ENCODE measurements at places on chromosomes 6 and 20.
A peak's percentile ranks its signal among the peaks of the same experiment; 100 is the strongest.

- no peak for DNase-seq
These were observed 476.2 kb downstream of the MMUT start for GRCh38 chr6:48986845-48987244.

- DNase-seq, result peak; percentile 49
These were observed 695 bp downstream of the ARHGAP18 start for GRCh38 chr6:129709196-129709768.

DNA sequence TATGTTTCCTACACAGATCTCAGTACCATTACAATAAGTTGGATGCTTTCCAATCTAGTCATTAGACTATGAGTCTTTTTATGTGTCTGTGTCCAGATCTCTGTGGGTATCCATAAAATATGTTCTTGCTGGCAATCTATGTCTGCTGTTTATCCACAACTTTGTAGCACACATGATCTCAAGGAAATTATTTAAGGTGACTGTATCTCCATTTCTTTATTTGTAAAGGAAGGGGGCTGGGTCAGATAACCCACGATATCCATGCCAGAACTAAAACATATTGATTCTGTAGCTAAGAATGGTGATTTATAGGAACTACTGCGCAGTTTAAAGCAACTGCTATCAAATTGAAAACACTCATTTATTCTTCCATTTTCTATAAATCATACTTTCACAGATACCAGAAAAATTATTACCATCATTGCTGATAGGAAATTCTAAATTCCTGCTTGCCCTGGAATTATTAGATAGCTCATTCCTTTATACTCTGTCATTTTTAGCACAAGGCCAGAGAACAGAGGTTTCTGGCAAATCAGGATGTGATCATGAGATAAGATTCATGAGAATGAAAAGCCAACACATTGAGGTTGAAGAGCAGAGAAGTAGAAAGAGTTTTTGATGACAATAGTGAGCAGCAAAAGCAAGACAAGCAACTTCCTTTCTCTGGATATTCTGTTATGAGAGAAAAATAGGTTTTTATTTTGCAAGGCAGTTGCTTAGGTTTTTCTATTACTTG, 851.4 kb upstream of the CITED2 start:
- no peak for DNase-seq

DNA sequence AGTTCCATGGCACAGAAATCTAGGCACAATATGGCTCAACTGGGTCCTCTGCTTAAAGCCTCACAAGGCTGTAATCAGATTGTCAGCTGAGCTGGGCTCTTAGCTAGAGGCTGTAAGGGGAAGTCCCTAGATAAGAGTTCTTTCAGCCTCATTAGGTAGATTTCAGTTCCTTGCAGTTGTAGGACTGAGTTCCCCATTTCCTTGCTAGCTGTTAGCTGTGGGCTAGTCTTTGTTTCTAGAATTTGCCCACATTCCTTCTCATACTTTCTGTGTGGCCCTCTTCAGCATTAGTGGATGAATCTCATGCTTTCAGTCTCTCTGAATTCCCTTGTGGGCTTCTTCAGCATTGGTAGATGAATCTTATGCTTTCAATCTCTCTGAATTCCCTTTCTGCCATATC, 71.0 kb upstream of the MRAP2 start:
- no peak for DNase-seq

- DNase-seq, result no peak
These were observed 6.0 kb upstream of the AKAP12 start for GRCh38 chr6:151233731-151234130.

DNA sequence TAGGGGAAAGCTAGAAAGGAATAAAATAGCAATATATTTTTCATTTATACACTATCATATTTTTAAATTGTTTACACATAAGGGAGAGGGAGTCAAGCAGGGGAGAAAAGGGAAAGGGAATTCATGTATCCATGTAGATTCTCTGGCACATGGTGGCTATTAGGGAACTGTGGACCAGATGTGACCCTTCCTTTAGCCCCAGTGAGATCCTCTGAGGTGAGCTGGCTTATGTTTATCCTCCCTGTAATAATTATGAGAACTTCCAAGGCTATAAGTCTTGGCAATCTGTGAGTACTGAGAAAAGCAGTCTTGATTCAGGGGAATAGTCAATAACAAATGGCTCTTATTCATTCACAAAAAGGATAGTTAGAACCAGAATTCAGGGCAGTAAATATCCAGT, 42.6 kb downstream of the TSBP1 start:
- no peak for DNase-seq

GRCh38 chr6:118872726-118873125, 21.2 kb upstream of the ASF1A start:
- DNase-seq, result no peak

GRCh38 chr20:37394543-37395409, 48.8 kb downstream of the SRC start:
- DNase-seq, result peak; percentile 39

GRCh38 chr6:35474131-35474941, 6.1 kb downstream of the RPL10A start:
- no peak for DNase-seq

DNA sequence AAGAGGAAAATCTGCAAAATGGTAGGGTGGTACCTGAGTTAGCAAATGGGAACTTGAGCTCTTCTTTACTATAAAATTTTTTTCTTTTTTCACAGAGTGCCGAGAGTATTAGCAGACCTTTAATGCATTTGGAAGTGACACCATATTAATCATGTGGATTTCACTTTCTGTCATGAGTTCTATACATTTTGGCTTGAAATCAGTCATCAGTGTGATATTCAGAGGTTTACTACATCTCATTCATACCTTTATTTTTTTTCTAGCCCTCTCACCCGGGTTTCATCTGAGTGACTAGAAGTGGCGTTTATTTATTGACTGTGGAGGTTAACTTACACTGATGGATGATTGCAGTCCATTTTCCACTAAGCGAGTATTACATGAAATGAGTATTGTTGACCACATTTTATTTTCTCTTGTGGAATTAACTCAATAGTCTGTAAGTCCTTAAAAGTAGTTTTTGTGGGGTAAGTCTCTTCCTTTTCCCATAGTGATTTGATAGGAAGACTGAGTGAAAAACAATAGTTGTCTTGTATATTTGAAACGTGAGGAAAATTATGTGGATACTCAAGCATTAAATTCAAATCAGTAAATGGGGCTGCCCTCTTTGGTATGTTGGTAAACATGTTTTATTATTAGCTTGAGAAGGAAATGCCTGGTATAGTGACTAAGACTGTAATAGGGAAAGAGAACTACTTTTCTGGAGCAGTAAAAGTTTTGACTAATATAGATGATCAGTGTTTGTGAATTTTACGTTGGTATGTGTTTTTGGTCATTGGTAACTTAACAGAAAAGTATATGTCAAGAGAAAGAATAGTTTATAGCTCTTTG, 55.5 kb downstream of the JARID2 start:
- DNase-seq, result no peak

DNA sequence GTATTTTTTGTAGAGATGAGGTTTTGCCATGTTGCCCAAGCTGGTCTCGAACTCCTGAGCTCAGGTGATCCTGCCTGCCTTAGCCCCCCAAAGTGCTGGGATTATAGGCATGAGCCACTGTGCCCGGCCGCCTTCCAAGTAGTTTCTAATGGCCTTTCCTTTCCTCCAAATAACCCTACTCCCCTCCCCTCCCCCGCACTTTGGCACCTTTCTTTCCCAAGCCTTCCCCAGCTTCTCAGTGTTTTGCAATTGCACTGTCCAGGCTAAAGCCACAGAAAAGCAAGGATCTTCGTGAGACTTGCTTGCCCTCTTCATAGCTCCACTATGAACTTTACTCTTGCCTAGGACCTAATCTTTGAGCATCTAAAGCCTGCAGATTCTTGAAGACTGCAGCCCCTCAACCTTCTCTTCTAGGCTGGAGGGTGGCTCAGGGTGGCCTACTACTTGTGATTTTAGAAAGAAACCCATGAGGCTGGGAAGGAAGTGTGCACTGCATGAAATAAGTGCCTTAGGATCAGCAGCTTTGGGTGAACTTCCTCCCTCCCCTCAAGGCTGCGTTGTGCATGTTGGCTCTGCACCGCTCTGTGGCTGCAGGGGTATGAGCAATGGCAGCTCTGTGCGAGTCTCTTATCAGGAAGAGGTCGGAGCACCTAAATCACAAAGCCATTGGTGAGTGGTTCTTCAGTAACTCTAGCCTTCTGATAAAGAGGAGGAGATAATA, 152.4 kb upstream of the SNX9 start:
- DNase-seq, result no peak

Data from left hindlimb (tissue), 1 donor.